ENCODE measurements at places on chromosomes 7 and 10.

DNA sequence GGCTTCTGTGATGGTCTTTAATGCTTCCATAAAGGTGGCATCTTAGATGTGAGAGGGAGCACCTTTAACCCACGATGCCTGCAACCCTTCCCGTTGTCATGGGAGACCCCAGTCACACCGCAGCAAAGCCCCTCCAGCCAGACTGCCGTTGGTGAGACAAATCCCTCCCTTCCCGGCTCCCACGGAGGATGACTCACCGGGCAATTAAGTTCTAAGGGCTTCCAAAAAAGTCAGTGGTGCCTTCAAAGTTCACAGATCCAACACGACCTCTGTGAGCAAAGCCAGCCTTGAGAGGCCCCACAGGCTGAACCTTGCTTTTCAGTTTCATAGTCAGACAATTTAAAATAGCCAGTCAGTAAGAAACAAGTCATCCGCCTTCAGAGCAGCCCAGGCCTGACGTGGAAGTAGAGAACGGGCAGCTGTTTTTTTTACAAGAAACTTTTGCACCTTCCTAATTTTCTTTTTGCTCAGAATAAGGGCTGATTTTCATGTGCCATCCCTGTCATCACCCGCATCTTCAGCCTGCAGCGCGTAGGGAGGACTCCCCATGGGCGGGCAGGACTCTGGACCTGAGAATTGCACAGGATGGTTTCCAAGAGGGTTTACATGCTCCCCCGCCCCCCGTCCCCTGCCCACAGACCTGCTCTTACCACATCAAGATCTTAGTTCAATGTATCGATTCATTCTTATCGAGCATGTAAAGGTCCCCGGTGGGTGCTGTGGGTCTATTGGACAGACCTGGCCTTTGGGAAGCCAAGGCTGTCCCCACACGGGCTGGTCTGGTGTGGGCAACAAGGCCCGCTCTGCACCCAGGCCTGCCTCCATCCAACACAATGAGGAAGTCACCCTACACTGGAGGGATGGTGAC is 333.9 kb downstream of the DNAJB6 start:
- DNase-seq: no peak

GRCh38 chr10:102396317-102396650 is 779 bp downstream of the NFKB2 start:
- DNase-seq: no peak

DNA sequence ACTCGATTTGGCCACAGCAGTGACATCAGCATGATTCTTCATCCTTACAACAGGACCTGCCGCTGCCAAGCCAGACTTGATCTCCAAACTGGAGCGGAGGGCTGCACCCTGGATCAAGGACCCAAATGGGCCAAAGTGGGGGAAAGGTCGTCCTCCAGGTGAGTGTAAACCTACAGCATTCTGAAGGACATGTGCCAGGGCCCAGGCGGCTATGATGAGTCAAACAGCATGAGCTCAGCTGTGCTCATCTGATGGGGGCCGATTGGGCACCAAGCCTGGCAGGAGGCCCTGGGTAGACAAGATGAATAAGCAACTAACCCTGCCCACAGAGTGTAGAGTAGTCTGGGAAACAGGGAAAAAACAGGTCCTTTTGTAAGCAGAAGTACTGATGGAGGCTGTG is 14.4 kb upstream of the ATP6V0E2 start:
- DNase-seq: no peak

DNA sequence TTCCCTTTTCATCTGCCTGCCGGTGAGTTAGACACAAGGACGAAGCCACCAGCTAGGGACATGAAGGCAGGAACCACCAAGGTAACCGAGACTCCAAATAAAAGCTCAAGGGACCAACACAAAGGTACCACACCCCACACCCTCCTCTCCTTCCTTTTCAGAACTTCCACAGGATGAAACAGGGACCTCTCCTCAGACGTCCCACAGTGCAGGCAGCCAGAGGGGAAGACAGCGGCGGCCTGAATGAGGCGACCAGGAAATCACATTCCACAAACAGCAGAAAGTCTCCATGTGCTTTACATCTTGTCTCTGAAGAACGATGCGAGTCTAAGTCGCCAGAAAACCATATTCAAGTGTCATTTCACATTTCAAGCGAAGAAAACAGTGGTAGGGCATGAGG is 97.8 kb downstream of the DIP2C start:
- DNase-seq: no peak

Data from stimulated activated CD4-positive, alpha-beta T cell treated with anti-CD3 and anti-CD28 coated beads, Interleukin-2, amount 100 ng/mL, for 48 hours (primary cell).